ENCODE measurements at places on chromosomes 1 and 21. TPM values are rescaled to one million over a fixed set of nuclear protein-coding genes. Genes with fewer than 3 reads are reported as not detected.

DNA sequence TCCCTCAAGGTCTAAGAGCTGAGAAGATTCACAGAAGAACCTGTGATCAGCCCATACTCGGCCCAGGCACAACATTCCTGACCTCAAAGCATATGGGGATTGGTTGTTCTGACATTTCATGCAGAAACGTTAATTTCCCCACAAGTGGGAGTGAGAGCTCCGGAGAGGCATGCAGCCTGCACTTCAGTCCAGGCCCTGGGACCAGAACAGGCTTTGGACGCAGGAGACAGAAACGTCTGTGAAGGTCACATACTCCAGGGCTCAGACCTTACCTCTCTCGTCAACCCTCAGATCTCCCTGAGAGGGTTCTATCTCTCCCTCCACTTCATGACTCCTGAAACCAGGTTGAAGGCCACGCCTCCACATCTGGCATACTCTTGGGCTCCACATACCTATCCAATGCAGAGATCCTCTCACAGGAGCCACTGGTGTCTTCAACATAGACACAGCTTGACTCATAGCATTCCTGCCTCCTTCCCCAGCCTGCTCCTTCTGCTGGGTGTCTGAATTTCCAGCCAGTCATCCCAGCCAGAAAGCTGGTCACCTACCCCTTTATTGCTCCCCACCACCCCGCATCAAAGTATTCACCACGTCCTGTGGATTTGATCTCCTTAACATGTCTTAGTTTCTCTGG lies 149.2 kb downstream of the OMA1 start:
- DNase-seq = no peak

DNA sequence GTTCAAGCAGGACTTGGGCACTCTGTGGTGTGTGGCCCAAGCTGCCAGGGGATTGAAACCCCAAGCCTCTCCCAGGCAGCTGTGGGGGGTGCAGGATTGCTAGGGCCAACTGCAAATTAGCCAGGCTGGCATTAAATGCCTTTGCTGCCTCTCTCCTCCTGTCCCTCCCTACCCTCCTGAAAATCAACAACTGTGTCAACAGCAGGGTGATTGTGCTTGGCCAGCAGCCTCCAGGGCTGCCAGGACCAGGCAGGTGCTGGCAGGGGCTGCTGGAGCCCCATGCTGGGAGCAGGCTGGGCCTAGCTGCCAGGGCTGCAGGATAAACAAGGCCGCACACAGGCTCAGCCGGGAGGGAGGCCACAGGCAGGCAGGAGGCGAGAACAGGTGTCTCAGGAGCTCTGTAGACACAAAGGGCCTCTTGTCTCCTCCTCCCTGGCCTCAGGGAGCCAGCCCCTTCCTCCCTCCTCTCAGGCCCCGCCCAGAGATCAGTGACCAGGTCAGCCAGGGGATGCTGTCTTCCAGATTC lies 11.4 kb downstream of the SOX13 start:
- DNase-seq = no peak

DNA sequence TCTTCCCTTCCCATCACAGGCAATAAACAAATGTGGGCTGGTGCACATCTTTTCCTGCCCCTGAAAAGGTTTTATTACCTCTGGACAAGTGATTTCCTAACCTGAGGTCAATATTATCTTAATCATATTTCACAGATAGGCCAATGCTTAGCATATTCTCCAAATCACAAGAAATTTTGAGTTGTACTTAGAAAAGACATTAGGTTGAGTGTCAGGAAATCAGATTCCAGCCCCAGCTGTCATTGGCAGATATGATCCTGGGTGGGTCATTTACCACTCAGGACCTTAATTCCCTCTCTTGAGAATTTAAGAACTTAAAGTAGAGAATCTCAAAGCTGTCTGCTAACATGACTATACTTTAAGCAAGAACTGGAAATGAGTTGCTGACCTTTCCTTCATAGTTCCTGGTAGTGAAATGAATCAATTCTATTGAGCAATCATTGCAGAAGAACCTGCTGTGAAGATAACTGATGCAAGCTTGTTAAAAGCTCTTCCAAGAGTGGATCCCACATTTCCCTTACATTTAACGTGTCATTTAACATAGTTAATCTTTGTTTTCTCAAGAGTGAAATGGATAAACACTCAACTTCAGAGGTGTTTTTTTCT lies 46.4 kb upstream of the CR2 start:
- no peak for DNase-seq

DNA sequence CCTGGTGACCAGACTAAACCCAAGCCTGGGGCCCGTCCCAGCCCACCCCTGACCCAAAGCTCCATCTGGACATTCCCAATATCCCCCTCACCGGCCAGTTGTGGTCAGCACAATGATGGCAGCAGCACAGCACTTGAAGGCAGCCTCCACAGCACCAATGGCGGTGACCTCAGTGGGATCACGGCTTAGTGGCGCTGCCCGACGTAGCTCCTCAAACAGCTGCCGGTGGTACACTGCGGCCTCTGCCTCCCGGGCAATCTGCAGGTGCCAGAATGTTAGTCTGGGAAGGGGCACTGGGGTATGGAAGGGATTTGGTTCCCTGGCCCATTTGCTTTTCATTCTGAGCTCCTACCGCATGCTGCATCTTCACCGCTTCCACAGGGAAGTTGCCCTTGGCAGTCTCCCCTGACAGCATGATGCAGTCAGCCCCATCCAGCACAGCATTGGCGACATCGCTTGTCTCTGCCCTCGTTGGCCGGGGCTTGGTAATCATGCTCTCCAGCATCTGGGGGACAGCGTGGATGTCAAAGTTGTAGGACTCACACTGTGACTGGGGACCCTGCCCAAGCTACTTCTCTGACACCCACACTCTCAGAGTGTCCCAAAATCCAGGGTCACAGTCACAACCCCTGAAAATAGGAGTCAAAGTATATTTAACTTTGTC lies 8.0 kb downstream of the PKLR start:
- DNase-seq = no peak

PLA2G2D gene
- polyA plus RNA-seq = 0.08 TPM

ADCY10 gene
- polyA plus RNA-seq = 0.44 TPM

FAM151A gene
- 21.0 TPM for polyA plus RNA-seq

MTARC1 gene
- polyA plus RNA-seq = 22.3 TPM

Data from right renal cortex interstitium (tissue), 3 donors.